ENCODE measurements at places on chromosomes 11 and 22. TPM values are rescaled to one million over a fixed set of nuclear protein-coding genes. Genes with fewer than 3 reads are reported as not detected.

P2RY6 gene
- 1.4 TPM for total RNA-seq

OR10A2 gene
- not detected for total RNA-seq

TSSK2 gene
- total RNA-seq: not detected

CHRNA10 gene
- 1.2 TPM for total RNA-seq

LRP5 gene
- total RNA-seq: 138 TPM

PGA4 gene
- 25.4 TPM for total RNA-seq

SCGB1A1 gene
- not detected for total RNA-seq

UPK3A gene
- total RNA-seq: not detected

LGR4 gene
- total RNA-seq: 28.7 TPM

OR8H3 gene
- total RNA-seq: not detected

GRCh38 chr11:94117871-94118270 is 10.8 kb upstream of the PANX1 start:
- DNase-seq: no peak

GRCh38 chr11:74671520-74672196 is 59.6 kb downstream of the CHRDL2 start:
- no peak for DNase-seq

- no peak for DNase-seq
Measured at GRCh38 chr11:27281740-27282590, 81.0 kb downstream of the CCDC34 start.

- DNase-seq: peak; percentile 35
Measured at GRCh38 chr11:7536100-7536499, 22.3 kb downstream of the PPFIBP2 start.

- no peak for DNase-seq
Measured at GRCh38 chr11:44680982-44681597, 45.7 kb upstream of the TSPAN18 start.

DNA sequence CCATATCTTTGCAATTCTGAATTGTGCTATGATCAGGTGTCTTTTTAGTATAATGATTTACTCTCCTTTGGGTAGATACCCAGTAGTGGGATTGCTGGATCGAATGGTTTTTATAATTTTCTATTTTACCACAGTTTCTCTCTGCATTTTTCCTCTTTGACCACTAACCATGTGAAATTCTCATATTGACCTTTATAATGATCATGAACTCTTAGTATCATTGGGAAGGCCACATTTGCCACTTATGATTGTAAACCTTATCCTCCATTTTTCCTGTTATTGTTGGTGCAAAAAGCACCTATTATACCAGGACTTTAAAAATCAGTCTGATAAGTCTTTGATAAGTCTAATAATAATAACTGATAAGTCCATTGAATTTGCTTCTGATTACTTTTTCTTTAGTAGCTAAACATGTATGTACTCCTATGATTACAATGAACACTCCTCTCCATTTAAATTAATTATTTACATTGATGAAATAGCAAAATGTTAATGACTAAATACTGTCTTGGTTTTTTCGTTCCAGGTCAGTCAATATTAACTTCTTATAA is 9.6 kb downstream of the NEAT1 start:
- no peak for DNase-seq

DNA sequence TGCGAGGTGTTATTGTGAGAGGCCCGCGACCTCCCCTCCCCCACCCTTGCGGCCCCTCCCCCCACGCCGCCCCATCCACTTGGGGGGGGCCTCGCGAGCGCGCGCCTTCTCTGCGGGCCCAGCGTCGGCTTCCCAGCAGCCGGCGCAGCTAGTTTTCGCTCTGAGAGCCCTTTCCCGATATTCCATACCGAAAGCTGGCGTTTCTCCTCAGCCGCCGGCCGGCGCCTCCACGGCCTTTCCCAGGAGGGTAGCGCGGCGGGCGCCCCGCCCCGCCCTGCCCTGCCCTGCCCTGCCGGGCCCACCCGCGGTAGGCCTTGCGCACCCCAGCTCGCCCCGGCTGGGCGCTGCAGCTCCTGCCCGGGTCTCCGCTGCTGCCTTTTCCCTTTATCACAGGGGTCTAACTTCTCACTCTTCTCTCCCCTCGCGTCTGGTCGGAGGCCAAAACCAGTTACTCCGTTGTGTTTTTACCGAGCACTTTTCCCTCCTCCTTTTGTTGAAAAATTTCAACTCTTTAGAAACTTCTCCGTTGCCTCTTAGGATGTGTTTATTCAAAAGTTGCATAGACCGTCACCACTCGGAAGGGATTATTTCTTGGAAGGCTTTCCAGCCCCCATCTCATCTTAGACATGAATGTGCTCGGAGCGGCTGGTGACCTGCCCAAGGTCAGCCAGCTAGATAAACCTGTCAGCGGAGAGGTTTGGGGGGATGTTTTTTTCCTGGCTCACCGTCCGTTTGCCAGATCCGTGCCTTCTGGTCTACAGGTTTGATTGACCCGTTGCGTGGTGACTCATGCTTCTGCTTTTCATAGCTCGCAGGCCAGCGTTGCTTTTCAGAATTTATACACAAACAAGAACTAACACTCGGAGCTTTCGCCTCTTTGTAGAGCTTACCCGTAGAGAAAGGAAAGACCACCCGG is 648 bp downstream of the PAFAH1B2 start:
- peak; percentile 61 for DNase-seq

- DNase-seq: no peak
Measured at GRCh38 chr11:91081440-91082043, 858.7 kb upstream of the CHORDC1 start.

DNA sequence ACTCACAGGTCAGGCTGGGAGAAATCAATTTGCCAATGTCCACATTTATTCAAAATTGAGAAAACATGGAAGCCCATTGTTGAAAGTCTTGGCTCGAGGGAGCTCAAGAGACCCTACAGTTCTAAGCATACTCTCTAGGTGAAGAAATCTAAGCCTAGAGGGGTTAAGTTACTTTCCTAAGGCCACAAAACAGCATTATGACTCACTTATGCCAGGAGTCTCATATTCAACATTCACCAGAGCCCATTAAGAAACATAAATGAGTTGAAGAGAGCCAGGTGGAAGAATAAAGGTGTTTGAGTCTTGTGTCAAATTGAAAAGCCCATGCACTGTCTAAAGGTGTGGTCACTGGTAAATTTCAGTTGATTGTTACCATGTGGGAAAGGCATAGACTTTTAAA is 108.1 kb downstream of the INSC start:
- no peak for DNase-seq

- no peak for DNase-seq
Measured at GRCh38 chr11:11170352-11171084, 182.5 kb downstream of the CSNK2A3 start.

DNA sequence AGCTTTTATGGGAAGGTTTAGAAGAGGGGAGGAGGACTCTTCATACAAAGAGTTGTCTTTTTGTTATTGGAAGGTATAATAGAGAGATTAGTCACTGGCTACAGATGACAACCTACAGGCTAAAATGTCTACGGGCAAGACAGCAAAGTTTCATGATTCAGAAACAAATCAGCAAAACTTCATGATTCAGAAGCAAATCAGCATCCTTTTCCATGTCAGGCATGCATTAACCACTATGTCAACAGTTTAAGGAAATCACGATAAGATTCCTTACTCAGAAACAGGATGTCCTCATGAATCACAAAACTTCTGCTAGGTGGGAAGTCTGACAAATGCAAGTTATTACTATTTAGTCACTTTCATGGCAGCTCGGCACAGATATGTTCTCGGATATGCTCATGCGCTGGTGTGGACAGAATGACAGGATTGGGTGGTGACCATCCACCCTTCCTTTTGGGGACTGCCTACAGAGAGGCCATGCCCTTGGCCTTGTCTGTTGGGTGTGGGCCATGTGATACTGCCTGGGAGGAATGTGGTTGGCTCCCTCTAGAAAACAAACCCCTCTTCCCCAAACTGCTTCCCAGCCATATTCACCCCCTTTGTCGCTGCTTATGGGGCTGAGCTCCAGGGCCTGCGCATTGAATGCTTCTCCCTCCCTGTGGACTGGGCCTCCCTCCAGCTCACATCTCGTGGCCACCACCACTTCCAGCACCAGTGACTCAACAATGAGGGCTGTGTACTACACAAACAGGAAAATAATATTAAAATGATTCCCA is 10.1 kb downstream of the C11orf91 start:
- DNase-seq: no peak

DNA sequence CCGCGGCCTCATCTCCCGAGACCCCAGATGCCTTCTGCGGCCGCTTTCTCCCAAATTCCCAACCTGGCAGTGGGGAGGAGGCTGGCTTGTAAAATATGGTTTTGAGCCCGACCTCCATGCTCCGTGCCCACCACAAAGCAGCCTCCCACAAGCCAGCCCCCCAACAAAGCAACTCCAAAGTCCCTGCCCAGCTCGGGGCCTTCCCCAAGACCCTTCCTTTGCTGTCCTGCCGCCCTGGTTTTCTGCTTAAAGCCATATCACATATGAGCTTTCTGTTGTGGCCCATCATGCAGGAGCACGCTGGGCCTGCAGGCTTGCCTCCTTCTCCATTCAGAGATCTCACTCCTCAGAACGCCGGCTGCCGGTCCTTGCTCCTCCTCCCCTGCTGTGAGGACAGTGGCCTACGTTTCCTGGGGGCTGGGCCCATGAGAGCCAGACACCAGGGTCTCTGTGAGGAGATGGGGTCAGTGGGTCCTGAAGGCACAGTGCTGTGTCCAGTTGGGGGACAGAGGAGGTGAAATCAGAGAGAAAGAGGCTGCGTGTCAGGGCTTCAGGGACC is 680.0 kb downstream of the BRD1 start:
- no peak for DNase-seq

DNA sequence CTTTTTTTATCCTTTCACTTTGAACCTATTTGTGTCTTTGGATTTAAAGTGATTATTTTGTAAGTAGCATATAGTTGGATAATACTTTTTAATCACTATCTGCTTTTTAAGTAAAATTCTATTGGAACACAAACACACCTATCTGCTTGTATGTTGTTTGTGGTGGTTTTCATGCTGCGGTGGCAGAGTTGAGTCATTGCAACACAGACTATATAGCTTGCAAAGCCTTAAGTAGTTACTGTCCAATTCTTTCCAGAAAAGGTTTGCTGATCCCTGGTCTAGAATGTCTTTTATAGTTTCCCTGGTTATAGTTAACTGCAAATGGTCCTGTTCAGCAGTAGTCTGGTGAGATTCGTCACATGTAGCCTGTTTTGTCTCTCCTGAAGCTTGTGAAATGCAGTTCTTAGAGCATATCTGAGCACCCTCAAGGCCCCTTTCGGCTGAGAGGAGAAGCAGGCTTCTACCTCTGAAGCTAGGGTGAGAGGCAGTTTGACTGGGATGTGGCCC is 21.5 kb downstream of the SHANK3 start:
- no peak for DNase-seq

- DNase-seq: no peak
Measured at GRCh38 chr11:109512249-109512648, 90.3 kb downstream of the C11orf87 start.

DNA sequence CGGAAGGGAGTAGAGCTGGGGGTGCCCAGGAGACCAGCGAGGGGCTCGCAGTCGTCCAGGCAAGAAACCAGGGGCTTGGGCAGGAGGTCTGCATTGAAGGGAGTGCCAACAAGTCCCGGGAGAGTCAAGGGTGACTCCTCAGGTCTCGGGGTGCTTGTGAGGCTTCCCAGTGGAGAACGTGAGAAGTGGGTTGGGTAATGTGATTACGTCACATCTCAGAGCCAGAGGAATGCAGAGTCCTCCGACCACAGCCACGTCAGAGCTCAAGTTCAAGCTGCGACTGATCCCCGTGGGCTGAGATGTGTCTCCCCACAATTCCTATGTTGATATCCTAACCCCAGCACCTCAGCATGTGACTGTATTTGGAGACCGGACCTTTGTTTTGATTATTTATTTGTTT is 89.7 kb upstream of the SHANK2 start:
- no peak for DNase-seq

GRCh38 chr22:22375576-22376351 is 131.2 kb downstream of the VPREB1 start:
- peak; percentile 39 for DNase-seq

DNA sequence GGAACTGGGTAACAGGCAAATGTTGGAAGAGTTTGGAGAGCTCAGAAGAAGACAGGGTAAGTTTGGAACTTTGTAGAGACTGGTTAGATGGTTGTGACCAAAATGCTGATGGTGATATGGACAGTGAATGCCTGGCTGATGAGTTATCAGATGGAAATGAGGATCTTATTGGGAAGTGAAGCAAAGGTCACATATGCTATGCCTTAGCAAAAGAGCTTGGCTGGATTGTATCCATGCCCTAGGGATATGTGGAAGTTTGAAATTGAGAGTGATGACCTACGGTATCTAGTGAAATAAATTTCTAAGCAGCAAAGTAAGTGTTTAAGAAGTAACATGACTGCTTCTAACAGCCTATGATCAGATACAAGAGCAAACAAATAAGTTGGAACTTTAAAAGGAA is 17.8 kb downstream of the BBOX1 start:
- DNase-seq: no peak

DNA sequence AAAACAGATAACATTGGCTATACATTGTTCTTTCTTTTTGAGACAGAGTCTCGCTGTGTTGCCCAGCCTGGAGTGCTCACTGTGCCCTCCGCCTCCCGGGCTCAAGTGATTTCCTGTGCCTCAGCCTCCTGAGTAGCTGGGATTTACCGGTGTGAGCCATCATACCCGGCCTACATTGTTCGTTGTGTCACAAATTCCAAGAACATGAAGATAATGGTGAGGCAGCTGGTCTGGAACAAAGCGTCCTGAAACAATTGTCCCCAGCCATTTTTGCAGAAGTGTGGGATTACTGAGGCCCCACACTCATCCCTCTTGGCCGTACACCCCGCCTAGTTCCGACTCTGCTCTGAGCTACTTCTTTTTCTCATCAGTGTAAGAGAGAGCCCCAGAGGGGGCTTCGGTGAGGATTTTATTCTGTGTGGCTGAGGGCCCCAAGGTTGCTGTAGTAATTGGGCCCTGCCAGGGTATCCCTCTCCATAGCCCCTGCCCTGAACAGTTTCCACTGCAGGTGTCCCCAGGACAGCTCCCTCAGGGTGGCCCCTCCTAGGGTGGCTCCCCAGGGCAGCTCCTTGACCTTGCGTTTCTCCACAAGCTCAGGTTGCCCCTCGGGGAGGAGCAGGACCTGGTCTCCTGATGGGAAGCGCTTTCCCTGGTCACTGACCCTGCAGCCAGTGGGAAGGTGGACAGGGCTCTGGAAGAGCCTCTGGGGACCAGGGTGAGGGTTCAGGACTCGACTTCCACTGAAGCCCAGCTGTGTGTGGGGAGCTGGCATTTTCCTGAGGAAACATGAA is 13.1 kb upstream of the ARSA start:
- DNase-seq: no peak

DNA sequence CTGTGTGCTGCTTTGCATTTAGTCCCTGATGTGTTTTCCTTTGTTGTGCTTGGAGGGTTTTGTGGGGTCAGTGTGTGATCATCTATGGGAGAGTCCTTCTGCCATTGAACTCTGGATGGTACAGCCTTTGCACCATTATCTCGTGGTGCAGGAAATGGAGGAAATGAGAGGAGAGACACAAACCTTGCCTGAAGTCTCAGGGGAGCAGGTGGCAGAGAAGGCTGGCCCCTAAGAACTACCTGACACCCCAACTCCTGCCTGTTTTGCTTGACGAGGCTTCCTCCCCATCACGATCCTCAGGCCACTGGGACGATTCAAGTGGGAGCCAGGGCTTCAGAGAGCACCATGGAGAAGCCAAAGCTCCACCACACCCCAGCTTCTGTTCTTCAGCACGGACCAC is 1316.4 kb downstream of the TBC1D22A start:
- DNase-seq: no peak

Measured in transverse colon (tissue), 4 donors.